Stimulated activated CD8-positive, alpha-beta memory T cell treated with anti-CD3 and anti-CD28 coated beads, Interleukin-7, amount 100 ng/mL, for 1 hour (primary cell): ENCODE measurements at places on chromosomes 12 and 14.

GRCh38 chr12:103806803-103807202 lies 34.2 kb downstream of the NT5DC3 start:
- DNase-seq, result no peak

DNA sequence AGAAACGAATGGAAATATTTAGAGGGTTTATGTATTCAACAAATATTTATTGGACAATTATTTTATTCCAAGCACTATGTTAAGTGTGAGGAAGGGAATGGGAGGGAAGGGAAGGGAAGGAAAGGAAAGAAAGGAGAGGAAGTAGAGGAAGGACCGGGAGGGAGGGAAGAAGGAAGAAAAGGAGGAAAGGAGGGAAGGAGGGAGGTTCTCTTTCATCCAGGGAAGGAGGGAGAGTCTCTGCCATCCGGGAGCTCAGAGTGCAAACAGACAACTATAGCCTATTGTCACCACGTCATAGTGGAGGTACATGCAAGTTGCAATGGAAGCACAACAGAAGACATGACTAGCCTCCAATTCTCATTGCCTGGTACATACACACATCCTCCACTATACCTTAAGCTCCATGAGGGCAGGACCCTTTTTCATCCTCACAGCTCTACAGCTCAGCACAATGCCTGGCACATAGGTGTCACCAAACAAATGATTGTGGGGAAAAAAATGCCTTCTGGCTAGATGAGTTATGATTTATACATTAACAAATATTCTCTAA lies 48.1 kb downstream of the DAD1 start:
- no peak for DNase-seq

DNA sequence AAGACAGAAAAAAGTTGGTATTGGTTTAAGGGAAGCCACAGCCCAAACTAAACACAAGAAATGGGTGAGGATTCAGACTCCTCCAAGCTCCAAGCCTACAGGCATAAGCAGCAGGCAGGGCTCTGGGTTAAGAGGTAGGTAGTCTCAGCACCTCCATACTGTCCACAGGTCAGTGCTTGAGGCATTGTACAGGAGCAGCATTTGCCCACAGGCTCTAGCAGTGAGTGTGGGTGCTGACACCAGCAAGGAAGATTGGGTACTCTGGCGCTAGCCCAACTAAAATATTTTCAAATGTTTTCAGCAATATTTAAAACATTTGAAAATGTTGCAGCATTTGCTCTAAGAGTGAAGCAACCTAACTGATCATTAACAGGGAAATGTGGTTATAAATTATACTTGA lies 33.1 kb downstream of the FERMT2 start:
- DNase-seq, result no peak

- no peak for DNase-seq
These were observed 298.6 kb downstream of the PDZRN4 start for GRCh38 chr12:41486718-41487117.

GRCh38 chr14:60304509-60304908 lies 55.5 kb downstream of the PPM1A start:
- DNase-seq, result no peak

GRCh38 chr12:25959071-25959961 lies 834 bp downstream of the RASSF8 start:
- no peak for DNase-seq

- DNase-seq, result no peak
These were observed 10.6 kb downstream of the RARG start for GRCh38 chr12:53221203-53222080.

DNA sequence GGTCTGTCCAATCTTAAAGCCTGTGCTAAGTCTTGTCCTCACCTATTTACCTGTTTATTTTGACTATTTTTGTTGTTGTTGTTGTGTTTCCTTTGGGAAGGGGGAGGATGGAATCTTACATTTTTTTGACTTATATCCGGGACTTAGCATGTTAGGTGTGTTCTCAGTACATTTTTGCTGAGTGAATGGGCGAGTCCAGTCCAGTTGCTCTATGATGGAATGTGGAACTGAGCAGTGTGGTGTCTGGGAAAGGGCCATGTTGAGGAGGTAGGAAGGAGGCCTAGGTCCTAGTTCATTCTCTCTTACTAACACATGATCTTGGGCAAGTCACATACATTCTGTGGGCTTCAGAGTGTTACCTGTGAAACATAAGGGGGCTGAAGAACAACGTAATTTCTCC lies 80.9 kb upstream of the SLC38A2 start:
- no peak for DNase-seq

- no peak for DNase-seq
These were observed 76.7 kb downstream of the GALC start for GRCh38 chr14:87916103-87916885.

DNA sequence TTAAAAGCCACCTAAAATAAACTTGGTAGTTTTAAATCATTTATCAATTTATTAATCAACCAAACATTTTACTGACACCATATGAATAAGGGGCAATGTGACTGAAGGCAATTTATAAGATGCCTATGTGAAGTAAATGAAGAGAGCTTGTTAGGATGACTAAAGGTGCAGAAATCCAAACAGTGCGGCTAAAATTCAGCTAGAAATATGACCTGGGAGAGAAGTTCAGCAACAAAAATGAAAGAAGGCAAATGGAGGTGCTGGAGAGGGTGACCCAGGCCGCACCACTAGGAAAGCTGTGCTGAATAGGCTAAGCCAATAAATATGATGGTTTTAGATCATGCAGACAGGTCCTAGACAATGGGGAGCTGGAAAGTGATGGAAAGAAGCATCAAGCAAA lies 403.7 kb downstream of the BTG1 start:
- no peak for DNase-seq

- no peak for DNase-seq
These were observed 34.6 kb upstream of the ACSM4 start for GRCh38 chr12:7269273-7269672.

GRCh38 chr12:117854339-117855012 lies 114.3 kb downstream of the KSR2 start:
- no peak for DNase-seq

- no peak for DNase-seq
These were observed 1.6 kb downstream of the LTB4R start for GRCh38 chr14:24312736-24313507.

- no peak for DNase-seq
These were observed 46.0 kb downstream of the ITPR2 start for GRCh38 chr12:26786865-26787514.

GRCh38 chr12:109428037-109428629 lies 49.0 kb downstream of the KCTD10 start:
- DNase-seq, result peak; percentile 56

GRCh38 chr14:32980178-32980901 lies 41.7 kb downstream of the NPAS3 start:
- DNase-seq, result no peak

DNA sequence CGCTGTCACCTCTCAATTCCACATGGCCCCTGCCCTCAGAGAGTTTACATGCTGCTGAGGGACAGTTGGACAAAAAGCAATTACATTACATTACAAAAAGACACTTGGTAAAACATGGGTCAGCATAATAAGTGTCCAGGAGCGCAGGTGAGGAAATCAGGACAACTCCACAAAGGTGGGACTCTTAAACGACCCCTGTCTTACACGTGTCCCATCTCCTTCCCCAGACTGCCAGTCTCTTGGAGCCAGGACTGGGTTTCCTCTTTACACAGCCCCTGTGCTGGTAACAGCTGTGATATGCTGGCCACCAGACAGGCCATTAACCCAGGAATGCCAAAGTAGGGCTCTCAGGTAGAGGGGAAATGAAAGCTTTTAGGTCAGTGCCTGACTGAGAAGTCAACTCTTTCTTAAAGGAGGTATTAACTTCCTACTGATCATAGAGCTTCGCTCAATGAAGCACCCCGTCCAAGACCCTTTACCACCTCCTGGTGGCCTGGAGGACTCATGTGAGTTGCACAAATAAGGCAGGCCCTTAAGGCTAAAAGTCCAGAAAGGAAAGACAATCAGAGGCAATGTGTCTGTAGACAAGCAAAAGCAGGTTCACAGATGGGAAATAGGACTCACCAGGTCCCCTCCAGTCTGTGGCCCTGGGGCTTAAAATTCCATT lies 55.5 kb downstream of the ANO2 start:
- DNase-seq, result no peak

DNA sequence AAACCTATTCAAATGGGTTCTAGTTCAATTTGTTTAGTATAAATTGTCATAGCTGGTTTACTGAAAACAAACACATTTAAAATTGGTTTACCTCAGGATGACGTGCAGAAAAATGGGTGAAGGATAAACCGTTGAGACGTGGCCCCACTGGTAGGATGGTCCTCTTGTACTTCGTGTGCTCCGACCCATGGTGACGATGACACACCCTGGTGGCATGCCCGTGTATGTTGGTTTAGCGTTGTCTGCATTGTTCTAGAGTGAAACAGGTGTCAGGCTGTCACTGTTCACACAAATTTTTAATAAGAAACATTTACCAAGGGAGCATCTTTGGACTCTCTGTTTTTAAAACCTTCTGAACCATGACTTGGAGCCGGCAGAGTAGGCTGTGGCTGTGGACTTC lies 8.3 kb downstream of the CALM1 start:
- DNase-seq, result no peak

DNA sequence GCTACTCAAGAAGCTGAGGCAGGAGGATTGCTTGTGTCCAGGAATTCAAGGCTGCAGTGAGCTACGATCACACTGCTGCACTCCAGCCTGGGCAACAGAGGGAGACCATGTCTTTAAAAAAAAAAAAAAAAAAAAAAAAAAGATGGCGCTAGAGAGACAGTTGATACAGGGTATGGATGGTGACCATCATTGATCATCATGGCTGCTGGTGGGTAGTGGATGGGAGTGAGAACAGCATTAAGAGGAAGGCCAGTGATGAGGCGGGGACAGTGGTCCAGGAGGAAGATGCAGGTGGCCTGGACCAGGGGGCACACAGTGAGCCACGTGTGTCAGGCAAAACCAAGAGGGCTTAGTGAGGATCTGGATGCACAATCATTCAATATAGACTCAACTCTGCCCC lies 26.8 kb upstream of the MAP1LC3B2 start:
- no peak for DNase-seq

DNA sequence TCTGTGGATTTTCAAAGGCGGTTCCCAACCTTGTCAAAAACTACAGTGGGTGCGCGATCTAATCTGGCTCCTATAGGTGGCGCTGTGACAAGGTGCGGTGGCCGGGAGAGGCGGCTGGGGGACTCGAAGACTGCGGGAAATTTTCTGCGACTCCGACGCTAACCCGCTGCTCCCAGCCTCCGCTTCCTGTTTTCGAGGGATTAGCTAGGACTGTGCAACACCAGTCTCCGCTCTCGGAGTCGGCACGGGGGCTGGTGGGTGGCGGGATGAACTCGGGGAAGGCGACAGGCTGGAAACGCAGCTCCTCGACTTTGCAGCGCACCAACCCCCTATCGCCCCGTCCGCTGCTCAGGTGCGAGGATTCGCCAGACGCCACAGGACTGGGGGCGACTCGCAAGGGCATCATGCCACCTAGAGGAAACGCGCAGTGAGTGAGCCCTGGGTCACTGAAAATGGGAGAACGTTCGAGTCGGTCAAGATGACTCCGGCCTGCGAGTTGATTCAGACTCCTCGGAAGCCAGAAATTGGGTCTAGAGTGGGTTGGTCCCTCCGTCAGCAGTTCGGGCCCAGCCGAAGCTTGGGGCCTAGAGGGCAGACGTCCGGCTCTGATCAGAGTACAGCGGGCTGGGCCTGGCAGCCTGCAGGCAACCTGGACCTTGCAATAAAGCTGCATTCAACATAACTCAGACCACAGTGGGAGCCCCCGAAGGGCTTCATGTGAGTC lies 5.5 kb upstream of the PAX9 start:
- DNase-seq, result no peak

GRCh38 chr14:96085369-96085768 lies 46.2 kb downstream of the C14orf132 start:
- DNase-seq, result no peak

GRCh38 chr12:57093415-57094207 lies 4.7 kb downstream of the NAB2 start:
- DNase-seq, result peak; percentile 37

DNA sequence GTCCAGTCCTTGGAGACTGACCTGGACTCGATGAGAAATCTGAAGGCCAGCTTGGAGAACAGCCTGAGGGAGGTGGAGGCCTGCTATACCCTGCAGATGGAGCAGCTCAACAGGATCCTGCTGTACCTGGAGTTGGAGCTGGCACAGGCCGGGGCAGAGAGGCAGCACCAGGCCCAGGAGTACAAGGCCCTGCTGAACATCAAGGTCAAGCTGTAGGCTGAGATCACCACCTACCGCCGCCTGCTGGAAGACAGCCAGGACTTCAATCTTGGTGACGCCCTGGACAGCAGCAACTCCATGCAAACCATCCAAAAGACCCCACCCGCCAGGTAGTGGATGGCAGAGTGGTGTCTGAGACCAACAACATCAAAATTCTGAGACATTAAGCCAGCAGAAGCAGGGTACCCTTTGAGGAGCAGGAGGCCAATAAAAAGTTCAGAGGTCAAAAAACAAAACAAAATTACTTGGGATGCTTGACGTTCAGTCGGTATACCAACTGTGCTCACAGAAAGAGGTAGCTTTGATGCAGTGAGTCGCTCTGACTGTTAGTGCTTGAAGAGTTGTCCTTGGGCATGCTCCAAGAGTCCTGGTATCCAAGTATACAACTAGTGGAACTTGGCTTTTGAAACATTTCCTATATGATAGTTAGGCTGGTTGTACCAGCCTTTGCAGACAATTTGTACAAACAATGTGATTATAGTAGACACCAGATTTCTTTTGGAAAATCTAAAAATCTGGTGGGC lies 4.8 kb downstream of the MED6 start:
- DNase-seq, result no peak
